ENCODE measurements at places on chromosomes 5 and 9. TPM values are rescaled to one million over a fixed set of nuclear protein-coding genes. Genes with fewer than 3 reads are reported as not detected.

ANXA1 gene
- 517 TPM for polyA plus RNA-seq

- DNase-seq, result peak; percentile 63
Measured at GRCh38 chr9:126397056-126397455, 70.4 kb downstream of the MVB12B start.

WDR41 gene
- 19.7 TPM for polyA plus RNA-seq

GRCh38 chr9:34084562-34084961, 35.9 kb upstream of the UBAP2 start:
- no peak for DNase-seq

GRCh38 chr9:126451316-126451885, 124.8 kb downstream of the MVB12B start:
- no peak for DNase-seq

DNA sequence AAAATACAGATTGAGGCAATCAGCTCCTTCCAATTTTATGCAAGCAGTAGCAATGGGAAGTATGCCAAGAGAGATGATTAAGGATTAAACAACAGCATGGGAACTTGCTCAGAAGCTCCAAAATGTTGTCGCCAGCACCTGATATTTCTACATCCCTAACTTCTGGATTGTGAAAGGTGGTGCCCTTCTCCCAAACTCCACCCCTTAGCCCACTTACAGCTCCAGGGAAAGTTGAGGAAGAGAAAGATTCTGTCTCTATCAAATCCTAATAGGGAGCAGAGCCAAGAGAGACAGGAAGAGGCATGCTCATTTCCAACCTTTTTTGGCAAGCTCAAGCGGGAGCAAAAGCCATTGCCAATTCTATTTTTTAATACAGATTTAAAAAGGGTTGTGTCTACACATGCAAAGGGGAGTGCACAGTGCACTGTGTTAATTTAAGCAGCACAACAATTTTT, 92.4 kb upstream of the NR3C1 start:
- DNase-seq, result no peak

DNA sequence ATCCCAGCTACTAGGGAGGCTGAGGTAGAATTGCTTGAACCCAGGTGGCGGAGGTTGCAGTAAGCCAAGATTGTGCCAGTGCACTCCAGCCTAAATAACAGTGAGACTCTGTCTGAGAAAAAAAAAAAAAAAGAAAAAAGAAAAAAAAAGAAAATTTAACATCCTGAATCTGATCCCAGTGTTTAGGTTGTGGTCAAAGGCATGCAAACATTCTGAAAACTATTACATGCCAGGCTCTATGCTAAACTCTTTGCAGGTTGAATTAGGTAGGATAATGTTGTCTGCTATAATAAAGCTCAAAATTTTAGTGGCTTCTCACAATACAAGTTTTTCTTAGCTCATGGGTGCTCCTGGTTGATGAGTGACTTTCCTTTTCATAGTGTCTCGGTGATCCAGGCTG, 367.4 kb downstream of the PSAT1 start:
- no peak for DNase-seq

PALM2AKAP2 gene
- polyA plus RNA-seq, result 0.15 TPM

DNA sequence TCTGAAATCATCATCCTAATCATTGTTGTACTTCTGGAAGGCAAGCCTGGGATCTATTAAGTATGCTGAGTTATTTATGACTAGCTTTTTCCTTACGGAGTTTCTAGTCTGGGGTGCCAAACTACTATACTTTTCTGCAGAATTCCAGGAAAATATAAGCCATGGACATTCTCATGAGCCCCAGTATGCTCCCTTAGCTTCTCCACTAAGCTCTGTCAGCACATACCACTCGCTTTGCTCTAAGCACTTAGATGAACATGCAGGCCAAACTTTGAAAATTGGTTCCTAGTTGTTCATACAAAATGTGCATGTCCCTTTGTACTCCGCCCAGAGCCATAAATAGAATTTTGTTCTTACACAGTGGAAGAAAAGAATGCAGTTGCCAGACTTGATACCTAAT, 284.6 kb downstream of the ARRDC3 start:
- DNase-seq, result no peak

DNA sequence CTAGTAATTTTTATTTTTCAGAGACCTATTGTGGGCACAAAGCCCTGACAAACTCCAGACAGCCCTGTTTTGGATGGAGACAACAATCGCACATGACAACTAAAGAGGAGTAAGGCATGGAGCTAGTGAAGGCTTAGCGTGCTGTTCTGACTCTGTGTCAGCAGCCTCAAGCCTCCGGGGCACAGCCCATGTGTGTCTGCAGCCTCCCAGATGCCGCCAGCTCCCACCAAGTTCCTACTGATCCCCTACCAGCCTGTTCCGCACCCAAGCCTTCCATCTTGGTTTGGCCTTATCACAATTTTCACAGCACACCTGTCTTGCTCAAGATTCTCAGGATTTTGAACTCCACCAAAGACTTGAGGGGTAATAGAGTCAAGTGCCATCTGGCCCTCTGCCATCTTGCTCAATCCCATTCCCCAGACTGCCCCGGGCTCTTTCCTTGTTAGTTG, 70.3 kb upstream of the SH3PXD2B start:
- DNase-seq, result no peak

- no peak for DNase-seq
Measured at GRCh38 chr5:143471041-143471509, 67.6 kb upstream of the NR3C1 start.

GRCh38 chr9:101587332-101588043, 7.3 kb downstream of the PPP3R2 start:
- DNase-seq, result no peak

DNA sequence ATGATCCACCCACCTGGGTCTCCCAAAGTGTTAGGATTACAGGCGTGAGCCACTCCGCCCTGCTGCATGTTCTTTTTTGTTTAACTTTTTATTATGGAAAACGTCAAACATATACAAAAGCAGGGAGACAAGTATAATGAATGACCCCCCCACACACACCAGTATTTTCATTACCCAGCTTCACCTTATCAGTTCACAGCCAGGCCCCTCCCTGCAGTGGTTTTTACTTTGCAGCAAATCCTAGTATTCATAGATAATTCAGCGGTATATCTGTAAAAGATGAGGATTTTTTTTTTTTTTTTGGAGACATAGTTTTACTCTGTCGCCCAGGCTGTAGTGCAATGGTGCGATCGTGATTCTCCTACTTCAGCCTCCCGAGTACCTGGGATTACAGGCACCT, 2.3 kb downstream of the POMT1 start:
- DNase-seq, result no peak

DNA sequence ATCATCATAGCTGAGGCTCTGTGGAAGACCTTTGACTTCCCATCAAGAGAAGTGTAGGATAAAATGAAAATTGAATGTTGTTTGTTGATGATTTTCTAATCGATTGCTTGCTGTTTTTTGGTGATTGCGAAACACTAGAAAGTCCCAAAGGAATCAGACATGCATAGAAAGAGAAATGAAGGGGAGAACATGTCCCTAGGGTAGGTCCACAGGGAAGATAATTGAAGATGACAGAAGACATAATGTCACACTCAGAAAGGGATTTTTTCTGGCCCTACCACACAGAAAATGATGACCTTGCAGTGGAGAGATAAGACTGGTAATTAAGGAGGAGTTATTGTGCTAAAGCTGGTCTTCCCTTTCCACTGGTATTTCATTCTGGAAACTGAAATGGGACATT, 62.8 kb downstream of the INSYN2B start:
- DNase-seq, result no peak

DNA sequence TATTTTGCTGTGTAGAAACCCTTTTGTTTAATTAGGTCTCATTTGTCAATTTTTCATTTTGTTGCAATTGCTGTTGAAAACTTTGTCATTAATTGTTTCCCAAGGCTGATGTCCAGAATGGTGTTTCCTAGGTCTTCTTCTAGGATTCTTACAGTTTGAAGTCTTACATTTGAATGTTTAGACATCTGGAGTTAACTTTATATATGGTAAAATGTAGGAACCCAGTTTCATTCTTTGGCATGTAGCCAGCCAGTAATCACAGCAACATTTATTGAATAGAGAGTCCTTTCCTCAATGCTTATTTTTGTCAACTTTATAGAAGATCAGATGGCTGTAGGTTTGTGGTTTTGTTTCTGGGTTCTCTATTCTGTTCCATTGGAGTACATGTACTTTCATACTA, 1290.8 kb upstream of the CDH9 start:
- no peak for DNase-seq

DNA sequence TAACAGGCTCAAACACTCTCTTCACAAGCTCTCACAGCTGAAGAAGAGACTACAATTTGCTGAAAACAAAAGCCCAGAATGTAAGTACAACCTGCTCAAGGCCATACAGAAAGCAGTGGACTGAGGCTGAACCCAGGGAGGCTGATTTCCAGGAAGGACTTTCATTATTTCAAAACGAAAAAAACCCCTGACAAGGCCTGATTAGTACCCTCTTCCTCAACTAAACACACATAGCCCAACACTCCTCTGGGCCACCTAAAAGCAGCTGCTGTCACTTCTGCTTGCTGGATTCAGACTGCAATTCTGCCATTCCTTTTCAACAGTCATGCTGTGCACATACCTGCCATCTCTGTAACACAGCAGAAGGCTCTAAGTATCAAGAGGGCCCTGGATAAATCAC, 18.2 kb downstream of the NRG2 start:
- DNase-seq, result no peak

All from CD8-positive, alpha-beta memory T cell (primary cell).